ENCODE measurements at places on chromosomes 7 and 10.
A peak's percentile ranks its signal among the peaks of the same experiment; 100 is the strongest.

DNA sequence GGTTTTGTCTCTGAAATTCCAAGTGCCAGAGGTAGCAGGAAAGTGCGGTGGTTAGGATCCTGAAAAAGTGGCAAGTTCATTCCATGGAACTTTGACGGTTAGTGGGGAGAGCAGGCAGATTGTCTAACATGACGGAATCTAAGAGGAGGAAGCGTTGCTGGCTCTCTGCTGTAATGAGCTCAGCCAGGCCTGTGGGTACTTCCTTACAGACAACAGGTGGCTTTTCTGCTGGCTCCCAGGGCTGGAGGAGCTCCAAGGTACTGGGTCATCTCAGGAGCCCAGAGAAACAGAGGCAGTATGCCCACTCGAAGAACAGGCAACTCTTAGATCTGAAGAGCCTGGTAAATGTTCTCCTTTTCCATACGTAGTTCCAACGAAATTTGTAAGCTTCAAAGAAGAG is 3.1 kb upstream of the AIFM2 start:
- DNase-seq: no peak

GRCh38 chr7:75762350-75762917 is 9.6 kb downstream of the CCL26 start:
- DNase-seq: no peak

DNA sequence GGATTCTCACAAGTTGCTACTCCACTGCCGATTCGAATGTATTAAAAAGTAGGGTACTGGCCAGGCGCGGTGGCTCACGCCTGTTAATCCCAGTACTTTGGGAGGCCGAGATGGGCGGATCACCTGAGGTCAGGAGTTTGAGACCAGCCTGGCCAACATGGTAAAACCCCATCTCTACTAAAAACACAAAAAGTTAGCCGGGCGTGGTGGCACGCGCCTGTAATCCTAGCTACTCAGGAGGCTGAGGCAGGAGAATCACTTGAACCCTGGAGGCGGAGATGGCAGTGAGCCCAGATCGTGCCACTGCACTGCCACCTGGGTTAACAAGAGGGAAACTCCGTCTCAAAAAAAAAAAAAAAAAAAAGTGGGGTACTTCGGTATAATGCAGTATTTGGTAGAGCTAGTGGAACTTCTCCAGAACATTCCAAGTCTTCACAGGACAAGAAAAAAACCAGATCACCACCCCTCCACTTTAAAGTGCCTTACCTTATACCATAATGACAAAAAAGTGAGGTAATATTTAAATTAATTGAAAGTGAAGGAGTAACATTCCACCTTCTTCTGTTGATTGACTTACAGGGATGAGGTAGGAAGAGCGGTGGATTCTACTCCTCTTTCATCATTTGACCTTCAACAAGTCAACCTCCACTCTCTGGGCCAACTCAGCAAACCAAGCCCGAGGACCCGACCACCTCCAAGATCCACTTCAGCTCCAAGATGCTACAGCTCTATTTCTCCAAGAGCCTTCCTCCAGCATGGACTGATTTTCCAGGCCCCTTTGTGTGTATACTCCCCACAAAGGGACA is 2.0 kb downstream of the BAZ1B start:
- DNase-seq: no peak

DNA sequence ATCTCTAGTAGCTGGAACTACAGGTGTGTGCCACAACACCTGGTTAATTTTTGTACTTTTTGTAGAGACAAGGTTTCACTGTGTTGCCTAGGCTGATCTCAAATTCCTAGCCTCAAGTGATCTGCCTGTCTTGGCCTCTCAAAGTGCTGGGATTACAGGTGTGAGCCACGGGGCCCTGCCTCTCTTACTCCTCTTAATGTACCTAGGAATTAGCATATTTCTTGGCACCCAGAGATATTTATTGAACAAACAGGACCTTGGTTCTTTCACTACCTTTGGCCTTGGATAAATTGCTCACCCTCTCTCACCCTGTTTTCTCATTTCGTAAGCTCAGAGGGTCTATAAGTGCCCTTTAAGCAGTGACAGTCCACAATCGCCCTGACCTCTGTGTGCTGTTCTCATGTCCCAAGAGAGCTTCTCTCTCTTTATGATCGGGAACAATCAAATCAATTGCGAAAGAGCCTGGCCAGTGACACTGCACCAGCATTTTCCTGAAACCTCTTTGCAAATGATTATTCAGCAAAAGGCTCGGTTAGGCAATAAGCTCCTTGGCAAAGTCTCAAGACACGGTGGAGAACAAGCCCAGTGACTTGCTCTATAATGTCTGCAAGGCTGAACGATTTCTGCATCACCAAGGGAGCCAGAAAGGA is 117.7 kb downstream of the APBB1IP start:
- DNase-seq: no peak

- DNase-seq: no peak
Measured at GRCh38 chr10:69338547-69339450, 60.5 kb downstream of the HK1 start.

DNA sequence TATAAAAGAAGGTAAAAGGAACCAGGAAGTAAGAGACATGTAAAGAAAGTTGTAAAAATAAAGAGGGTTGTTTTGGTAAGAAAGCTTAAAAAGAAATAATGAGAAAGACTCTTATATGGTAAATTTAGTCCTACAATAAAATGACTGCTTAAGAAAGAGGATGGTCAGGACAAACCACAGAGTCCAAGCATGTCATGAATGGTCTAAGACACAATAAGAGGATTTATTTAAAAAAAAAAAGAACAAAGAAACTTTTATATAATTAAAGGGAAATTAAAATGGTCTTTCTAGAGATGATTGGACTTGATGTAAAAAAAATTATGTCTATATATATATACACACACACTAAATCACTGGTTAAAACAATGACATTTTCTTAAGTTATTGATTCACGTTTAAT is 18.2 kb downstream of the ATAD1 start:
- DNase-seq: no peak

DNA sequence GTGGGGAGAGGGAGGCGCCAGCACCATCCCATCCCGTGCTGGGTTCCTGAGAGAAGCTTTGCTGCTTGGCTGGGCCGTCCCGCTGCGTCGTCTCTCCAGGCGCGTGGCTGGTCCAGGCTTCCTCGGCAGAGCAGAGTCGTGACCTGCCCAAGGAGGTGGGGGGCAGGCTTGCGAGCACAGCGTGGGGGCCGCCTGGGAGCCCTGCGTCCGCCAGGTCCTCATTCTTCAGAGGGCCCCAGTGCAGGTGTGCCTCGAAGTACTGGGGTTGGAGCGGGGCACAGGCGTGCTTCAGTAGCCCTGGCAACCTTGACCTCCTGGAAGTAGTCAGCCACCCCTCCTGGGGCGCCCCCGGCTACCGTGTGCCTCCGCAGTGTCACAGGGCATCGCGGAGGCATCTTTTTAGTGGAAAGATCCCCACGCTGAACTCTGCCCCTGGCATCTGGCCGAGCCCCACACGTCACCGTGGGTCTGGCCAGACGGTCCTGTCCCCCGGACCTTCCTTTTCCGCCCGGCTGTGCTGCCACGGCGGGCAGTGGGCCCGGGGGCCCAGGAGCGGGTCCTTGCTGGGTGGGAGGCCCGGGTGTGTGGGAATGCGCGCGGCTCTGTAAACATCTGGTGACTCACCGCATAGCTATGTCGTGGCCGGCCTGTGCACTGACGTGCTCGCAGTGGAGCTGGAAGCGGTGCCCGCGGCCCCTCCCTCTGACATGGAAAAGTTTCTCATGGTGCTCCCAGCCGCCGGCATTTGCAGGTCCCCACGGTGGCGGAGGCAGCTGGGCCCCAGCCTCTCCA is 6.4 kb downstream of the MAFK start:
- no peak for DNase-seq

DNA sequence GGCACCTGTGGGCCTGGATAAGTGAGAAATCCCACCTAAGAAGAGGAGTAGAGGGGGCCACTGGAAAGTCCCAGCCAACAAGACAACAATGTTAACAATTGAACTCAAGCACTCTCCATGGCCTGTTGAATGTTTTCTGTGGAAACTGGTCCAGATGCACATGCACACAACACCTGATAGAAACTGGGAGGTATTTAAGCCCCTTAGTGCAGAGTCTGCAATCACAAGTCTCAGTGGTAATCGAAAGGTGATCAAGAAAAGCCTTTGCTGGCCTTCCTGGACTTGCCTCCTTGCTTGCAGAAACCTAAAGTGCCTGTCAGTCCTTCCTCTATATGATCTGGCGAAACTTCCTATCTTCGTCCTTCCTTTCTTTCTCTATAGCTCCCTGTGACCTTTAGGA is 30.6 kb upstream of the HNRNPH3 start:
- no peak for DNase-seq

DNA sequence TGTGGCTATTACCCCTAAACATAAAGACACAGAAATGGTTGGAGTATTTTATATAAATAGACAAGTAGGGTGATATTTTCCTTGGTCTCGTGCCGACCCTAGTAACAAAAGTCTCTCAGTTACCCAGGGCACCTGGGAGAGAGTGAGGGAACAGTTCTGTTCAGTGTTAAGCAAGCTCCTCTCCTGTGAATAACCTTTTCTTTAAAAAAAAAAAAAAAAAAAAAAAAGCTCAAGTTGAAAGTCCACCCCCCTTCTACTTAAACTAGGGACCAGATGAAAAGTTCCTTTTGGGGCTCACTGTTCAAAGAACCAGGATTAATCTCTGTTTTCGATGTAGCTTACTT is 636.9 kb upstream of the GALNT17 start:
- DNase-seq: no peak

GRCh38 chr7:102197161-102197560 is 89.5 kb upstream of the SH2B2 start:
- no peak for DNase-seq

DNA sequence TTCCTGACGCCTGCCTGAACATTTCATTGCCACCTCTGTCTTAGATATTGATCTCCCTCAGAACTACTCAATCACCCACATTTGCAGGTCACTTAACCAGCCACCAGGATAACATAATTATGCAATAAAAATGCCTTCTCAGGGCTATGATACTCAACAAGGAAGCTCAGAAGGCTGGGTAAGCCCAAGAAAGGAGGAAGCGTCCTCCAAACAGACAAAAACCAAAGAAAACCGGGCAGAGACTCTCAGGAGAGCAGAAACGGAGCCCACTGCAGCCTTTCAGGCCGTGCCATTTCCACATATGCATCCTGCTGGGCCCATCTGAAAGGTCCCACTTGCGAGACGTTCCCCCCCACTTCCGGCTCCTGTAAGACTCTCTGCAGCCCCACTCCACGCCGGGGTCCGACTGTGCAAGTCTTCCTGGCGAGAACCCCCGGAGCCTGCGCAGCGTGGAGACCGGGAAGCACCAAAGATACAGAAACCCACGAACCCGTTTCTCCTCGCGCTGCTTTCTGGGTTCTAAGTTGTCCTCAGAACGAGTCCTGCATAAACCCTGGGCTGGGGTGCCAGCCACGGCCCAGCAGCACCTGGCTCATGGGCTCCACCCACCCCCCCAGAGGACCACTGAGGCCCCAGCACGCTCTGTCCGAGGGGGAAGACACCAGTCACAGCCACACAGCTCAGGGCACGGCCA is 83.7 kb downstream of the DIP2C start:
- DNase-seq: no peak

DNA sequence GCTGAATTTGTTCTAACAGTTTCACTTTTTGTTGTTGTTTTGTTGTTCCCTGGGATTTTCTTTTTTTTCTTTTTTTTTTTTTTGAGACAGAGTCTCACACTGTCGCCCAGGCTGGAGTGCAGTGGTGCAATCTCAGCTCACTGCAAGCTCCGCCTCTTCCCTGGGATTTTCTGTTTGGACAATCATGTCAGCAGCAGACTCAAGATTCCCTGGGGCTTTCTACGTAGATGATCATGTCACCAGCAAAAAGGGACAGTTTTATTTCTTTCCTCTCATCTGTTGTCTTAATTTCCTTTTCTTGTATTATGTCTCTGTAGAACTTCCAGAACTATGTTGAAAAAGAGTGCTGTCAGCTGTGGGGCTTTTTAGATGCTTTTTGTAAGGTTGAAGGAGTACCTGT is 241.4 kb downstream of the TNS3 start:
- no peak for DNase-seq

DNA sequence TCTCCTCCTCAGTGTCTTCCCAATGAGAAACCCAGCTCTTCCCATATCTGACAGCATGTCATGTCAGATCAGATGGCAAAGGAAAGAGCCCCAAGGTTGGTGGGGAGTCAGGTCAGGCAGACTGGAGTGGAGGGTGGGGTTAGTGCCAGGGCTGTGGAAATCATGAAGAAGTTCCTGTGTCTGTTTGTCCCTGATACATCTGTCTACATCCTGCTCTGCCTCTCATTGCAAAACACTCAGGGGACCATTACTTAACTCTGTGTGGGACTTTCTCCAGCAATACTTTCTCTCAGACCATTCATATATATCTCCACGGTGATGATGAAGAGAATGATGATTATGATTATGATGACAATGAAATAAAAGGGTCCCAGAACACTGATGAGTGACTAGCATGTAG is 3.3 kb downstream of the PRRT4 start:
- DNase-seq: no peak

DNA sequence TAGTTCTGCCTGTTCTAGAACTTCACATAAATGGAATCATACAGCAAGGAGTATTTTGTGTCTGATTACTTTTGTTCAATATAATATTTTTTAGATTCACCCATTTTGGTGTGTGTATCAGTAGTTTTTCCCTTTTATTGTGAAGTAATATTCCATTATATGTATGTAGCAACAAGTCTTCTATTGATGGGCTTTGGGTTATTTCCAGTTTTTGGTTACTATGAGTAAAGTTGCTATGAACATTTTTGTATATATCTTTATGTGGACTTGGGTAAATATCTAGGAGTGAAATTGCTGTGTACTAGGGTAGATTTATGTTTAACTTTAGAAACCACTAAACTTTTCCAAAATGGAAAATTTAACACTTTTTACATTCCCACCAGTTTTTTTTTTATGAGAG is 35.7 kb downstream of the ADK start:
- no peak for DNase-seq

DNA sequence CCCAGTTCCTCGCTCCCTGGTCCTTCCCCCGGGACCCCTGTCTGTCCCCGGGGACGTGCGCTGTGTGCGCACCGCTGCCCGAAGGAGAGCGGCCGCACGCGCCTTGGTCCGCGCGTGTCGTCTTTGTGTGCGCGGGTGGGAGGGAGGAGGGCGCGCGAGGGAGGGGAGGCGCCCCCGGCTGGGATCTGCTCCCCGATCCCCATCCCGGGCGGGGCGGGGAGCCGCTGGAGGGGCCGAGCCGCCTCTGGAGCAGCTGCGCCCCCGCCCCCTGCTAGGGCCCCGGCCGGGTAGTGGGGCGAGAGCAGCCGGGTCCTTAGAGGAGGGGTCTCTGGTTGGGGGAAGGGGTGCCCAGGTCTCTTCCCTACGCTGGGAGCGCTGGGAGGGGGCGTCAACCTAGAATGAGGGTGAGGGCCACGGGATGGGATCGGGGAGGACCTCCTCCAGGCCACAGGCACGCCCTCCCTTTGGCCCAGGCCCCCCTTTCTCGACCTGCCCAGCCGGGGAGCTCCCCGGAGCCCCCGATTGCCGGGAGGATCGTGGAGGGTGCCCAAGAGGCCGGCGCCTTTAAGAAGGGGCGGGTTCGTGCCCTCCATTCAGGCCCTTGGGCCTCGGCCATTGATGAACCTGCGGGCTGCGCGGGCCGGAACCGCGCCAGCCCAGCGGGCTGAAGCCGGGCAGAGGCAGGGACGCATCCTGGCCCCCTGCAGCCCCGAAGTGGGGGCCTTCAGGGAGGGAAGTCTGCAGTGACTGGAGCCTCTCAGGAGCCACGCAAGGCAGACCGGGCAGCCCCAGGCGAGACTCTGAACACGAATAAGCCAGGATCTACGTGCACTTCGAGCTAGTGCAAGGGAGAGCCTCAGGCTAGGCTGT is 678 bp downstream of the SH2B2 start:
- peak; percentile 51 for DNase-seq
